ENCODE measurements at places on chromosomes 5 and 9. TPM values are rescaled to one million over a fixed set of nuclear protein-coding genes. Genes with fewer than 3 reads are reported as not detected.

Gene SLC25A2
- 0.30 TPM for polyA plus RNA-seq

Gene SOHLH1
- polyA plus RNA-seq, result not detected

Gene RASGEF1C
- polyA plus RNA-seq, result not detected

Gene LCNL1
- 0.23 TPM for polyA plus RNA-seq

Gene PLPP7
- polyA plus RNA-seq, result 2.5 TPM

Gene CYLC2
- 0.05 TPM for polyA plus RNA-seq

Gene SPATA31C1
- not detected for polyA plus RNA-seq

Gene MARCOL
- polyA plus RNA-seq, result not detected

Gene SLC2A6
- 6.7 TPM for polyA plus RNA-seq
